Activated CD8-positive, alpha-beta memory T cell treated with anti-CD3 and anti-CD28 coated beads for 48 hours (primary cell): ENCODE measurements at places on chromosomes 2 and 18.

- DNase-seq: no peak
Measured at GRCh38 chr2:138132108-138132507, 167.8 kb downstream of the HNMT start.

- DNase-seq: no peak
Measured at GRCh38 chr2:57937456-57937855, 109.2 kb upstream of the VRK2 start.

GRCh38 chr2:28247290-28247689, 145.4 kb upstream of the FOSL2 start:
- DNase-seq: no peak

GRCh38 chr2:136116813-136117390, 1.0 kb downstream of the CXCR4 start:
- no peak for DNase-seq

DNA sequence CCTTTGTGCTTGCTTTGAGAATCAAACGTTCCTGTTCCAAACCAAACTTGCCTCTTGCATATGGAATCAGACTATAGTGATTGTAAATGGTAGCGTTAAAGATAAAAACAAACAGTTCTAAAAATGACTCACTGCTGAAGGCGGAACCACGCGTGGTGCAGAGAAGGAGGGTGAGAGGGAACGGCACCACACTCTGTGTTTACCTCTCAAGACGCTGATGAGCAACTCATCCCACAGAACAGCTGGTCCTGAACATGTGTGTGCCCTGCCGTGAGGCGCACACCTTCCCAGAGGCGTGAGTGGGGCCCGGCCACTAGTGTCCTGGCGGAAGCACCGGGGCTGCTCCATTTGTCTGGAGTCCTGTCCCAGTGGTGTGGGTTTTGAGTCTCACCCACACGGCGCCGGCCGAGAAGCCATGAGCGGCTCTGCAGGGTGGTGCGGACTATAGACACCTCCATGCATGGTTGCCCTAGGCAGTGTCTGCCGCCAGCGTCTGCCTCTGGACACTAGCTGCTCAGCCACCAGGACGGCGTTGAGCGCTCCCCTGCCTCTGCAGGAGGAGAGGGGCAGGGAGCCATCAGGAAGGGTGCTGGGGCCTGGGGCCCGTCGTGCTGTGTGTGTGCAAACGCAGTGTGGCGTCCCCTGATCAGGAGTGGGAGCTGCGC, 52.1 kb downstream of the NFATC1 start:
- DNase-seq: no peak

GRCh38 chr2:199811346-199811745, 39.6 kb downstream of the FTCDNL1 start:
- DNase-seq: no peak

GRCh38 chr2:72830273-72830672, 4.4 kb upstream of the EXOC6B start:
- no peak for DNase-seq

DNA sequence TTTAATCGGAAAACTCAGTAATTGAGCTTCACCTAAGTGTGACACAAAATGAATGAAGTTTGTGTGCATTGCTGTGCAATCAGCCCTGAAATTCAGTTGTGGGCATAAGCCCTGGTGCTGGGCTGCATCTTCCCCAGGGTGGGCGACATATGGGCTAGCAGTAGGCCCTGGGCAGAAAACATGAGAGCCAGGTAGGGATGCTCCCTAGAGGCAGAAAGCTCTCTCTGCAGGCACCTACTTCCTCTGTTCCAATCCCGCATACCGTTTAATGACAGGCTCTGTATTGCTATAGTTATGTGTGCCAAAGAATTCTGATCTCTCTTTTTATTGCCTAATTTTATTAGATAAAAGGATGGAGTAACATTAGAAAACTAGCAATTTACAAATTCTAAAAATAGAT, 456.7 kb downstream of the NRXN1 start:
- DNase-seq: no peak

DNA sequence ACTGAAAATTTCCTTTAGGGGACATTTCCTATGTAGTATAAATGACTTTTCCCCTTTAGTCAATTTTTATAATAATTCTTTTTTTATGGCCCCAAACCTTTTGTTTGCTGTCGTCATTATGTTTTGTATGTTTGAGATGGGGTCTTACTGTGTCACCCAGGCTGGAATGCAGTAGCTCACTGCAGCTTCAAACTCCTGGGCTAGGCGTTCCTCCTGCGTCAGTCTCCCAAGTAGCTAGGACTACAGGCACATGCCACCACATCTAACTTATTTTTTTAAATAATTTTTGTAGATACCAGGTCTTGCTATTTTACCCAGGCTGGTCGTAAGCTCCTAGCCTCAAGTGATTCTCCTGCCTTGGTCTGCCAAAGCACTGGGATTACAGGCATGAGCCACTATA, 30.8 kb upstream of the GALM start:
- no peak for DNase-seq

- no peak for DNase-seq
Measured at GRCh38 chr2:2639251-2640139, 308.4 kb upstream of the MYT1L start.

DNA sequence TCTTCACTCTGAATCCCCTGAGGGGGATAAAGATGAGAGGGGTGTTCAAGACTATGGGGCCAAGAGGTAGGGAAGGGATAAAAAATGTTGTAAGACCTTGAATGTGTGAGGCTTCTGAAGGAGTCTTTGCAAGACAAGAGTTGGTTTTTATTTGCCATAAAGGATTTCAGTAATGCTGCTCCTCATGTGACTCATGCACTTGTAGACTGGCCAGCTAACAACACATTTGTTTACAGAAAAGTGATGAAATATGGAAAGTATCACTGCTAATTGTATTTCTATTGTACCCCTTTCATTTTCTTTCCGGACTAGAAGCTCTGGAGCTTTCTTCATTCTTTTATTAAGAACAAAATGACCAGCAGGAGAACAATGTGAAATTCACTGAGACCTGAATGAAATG, 782.1 kb downstream of the EPHA4 start:
- DNase-seq: no peak

DNA sequence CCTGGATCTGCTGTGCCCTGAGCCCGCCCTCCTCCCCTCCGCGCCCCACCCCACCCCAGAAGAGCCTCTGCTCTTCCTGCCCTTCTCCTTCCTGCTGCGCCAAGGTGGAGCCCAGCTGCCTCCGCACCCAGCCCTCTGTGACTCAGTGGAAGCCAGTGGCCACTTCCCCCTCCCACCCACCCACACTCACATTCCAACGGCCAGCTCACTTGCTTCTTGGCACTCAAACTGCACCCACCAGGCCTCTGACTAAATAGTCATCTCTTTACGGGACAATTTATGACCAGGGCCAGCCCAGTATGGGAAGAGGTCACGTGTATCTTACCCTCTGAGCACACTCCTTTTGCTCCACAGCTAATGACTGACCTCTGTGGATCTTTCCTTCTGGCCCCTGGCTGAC, 150.4 kb upstream of the SLC1A4 start:
- DNase-seq: no peak

DNA sequence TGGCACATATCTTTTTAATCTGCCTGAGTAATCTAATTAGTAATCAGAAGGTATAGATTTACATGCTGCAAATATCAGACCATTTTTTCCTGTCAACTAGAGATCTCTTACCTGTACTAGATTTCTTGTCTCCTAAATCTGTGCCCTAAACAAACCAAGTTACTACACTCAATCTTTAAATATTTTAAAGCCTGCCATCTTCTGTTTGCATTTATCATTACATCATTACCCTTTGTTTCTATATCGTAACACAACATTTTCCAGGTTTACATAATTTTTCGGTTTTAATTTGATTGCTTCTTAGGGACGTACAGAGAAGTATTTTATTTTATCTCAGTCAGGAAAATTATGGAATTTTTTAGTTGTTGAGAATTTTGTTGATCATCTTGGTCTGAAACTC, 25.7 kb downstream of the PSMA8 start:
- DNase-seq: no peak

- no peak for DNase-seq
Measured at GRCh38 chr2:131085646-131086045, 7.6 kb downstream of the FAM168B start.

DNA sequence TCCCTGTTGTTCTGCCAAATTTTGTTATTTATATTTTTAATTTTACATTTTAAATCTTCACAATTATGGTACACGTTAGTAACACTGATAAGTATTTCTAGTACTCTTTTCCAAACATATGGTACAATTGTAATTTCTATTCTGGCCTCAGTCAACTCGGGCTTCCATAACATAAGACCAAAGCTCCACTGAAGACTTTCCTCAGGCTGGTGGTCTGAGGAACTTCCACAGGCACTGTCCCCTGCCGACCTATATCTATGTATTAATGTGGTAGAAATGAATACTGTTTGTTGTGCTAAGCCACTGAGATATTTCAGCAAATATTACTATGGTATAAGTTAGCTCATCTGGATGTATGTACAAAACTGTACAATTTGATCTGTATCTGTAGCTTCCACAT, 407.6 kb upstream of the ZNF804A start:
- no peak for DNase-seq

DNA sequence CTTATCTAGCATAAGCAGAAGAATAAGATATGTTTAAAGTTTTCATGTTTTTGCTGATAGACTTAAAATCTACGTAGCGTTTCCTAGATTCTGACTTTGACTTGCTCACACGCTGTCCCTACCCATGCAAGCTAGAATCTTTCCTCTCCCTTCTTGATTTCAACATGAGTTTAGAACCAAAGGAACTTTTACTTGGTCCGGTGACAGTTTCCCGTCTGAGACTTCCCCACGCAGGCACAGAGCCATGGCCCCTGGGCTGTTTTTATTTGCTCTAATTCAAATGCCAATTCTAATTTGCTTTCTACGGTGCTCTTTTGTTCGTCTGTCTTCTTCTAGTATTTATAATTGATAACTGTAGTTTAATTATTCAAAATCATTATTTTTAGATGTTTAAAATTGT, 467.7 kb downstream of the PARD3B start:
- no peak for DNase-seq

- no peak for DNase-seq
Measured at GRCh38 chr2:63436488-63436887, 151.8 kb downstream of the WDPCP start.

DNA sequence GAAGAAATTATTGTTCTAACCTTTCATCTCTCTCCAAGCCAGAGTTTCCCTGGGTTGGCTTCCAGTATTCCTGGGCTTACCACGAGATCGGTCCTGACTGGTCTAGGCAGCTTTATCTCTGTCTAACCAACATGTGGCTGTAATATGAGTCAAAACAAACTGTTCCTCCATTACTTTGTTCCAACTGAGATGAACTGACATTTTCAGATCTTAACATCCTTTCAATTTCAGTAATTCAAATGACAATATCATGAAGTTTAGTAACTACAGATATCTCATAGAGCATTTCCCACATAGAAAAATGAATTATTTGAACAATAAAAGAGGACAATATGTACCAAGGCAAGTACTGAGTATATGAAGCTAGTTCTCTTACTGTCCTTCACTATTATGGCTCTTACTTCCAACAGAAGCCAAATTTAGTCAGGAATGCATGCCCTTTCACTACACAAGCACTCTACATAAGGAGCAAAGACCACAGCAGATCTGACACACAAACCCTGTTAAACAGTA, 15.5 kb downstream of the SLC25A12 start:
- no peak for DNase-seq

DNA sequence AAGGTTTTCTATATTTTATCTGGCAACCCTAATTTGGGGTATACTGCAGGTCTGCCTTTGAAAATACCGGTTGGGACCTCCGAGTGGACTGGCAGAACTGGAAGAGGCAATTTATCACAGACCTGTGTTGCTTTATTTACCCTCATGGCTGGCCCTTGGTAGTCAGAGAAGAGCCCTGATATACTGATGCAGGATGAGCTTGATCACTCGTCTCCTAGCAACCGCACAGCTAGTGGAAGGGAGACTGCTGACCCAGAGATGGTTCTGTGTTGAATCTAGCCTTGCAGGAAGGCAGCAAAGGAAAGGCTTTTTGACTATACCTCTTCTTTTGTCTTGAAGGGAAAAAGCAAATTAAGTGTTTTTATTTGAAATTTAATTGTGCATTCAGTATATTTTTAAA, 154.7 kb downstream of the EML6 start:
- DNase-seq: no peak

DNA sequence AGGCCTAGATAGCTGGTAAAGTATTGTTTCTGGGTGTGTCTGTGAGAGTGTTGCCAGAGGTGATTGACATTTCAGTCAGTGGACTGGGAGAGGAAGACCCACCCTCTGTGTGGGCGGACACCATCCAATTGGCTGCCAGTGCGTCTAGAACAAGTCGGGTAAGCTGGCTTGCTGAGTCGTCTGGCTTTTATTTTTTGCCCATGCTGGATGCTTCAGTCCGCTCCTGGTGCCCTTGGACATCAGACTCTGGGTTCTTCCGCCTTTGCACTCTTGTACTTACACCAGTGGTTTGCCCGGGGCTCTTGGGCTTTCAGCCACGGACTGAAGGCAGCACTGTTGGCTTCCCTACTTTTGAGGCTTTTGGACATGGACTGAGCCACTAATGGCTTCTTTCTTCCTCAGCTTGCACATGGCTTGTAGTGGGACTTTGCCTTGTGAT, 24.3 kb downstream of the DIS3L2 start:
- DNase-seq: no peak

- DNase-seq: no peak
Measured at GRCh38 chr2:53150146-53150545, 617.5 kb upstream of the CHAC2 start.

DNA sequence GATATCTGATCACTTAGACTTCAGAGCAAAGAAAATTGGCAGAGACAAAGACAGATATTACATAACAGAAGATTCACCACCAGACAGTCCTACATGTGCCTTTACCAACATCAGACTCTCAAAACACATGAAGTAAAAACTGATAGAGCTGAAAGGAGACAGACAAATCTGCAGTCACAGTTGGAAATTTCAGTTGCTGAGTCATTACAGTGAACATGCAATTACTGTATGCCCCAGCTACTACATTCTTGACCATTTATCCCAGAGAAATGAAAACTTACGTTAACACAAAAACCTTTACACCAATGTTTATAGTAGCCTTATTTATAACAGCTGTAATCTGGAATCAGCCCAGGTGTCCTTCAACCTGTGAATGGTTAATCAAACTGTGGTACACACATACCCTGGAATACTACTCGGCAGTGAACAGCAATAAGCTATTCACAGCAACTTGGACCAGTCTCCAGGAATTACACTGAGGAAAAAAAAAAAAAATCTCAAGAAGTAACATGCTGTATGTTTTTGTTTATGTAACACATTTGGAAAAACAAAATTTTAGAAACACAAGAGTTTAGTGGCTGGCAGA, 7.5 kb upstream of the SCLY start:
- DNase-seq: no peak

GRCh38 chr2:237324837-237325236, 89.1 kb downstream of the COL6A3 start:
- no peak for DNase-seq

- no peak for DNase-seq
Measured at GRCh38 chr2:132953771-132954170, 283.8 kb upstream of the LYPD1 start.

DNA sequence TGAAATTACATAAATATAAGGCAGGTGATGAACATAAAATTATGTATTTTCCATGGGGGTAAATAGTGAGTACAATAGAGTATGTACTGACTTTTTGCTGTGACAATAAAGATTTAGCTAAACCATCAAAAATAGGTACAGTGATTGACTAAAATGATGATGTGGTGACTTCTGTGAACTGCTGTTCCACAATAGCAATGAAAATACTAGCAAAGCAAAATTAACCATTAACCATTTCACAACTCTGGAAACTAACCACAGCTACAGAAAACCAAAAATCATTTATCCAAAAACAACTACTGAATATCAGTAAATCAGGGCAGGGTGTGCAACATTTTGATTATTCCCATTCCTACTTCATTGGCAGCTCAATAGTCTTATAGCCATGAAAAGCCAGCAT, 161.4 kb upstream of the GYPC start:
- DNase-seq: no peak

GRCh38 chr2:56813490-56813889, 629.7 kb downstream of the CCDC85A start:
- DNase-seq: no peak
